ENCODE measurements at places on chromosomes 1 and 21.
A peak's percentile ranks its signal among the peaks of the same experiment; 100 is the strongest.

DNA sequence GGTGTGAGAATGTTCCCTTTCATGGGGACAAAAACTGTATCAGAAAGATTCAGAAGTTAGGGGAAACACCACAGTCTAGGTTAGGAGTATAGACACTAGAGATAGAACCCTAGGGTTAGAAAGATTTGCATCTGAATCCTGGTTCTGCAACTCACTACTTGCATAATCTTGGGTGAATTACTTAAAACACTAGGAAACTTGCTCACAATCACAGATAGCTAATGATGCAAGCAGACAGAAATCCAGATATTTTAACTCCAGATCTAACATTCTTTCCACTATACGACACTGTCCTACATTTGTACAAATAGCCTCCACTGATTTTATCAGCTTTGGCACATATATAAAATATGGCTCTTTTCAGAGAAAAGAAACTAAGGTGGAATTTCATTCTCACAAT lies 30.8 kb upstream of the GLIS1 start:
- DNase-seq, result no peak

DNA sequence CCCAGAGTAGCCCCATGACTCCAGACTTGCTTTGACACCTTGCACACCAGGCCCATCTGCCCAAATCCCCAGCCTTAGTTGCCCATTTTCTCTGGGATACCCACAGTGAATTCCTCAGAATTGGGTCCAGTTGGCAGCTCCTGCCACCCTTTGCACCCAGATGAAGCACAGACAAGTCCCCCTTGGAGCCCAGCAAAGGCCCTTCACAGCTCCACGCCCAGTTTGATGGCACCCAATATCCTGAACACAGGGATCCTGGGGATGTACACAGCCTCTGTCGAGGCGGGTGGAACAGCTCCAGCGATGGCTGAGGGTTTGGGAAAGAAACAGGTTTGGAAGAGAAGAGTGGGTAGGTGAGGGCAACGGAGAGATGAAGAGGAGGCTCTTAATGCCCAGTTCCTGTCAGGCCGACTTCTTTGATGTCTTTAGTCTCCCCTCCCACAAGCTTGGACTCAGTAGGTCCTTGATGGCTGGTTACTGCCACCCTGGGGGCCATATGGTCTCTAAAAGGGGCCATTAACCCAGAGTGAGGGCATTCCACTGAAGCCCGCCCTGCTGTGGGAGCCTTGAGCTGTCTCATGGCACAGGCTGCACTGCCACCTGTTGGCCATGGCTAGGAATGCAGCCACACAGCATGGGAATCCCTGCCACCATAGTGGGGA lies 21.7 kb downstream of the TMEM53 start:
- no peak for DNase-seq

- DNase-seq, result no peak
Measured at GRCh38 chr1:20540281-20540680, 12.1 kb upstream of the FAM43B start.

DNA sequence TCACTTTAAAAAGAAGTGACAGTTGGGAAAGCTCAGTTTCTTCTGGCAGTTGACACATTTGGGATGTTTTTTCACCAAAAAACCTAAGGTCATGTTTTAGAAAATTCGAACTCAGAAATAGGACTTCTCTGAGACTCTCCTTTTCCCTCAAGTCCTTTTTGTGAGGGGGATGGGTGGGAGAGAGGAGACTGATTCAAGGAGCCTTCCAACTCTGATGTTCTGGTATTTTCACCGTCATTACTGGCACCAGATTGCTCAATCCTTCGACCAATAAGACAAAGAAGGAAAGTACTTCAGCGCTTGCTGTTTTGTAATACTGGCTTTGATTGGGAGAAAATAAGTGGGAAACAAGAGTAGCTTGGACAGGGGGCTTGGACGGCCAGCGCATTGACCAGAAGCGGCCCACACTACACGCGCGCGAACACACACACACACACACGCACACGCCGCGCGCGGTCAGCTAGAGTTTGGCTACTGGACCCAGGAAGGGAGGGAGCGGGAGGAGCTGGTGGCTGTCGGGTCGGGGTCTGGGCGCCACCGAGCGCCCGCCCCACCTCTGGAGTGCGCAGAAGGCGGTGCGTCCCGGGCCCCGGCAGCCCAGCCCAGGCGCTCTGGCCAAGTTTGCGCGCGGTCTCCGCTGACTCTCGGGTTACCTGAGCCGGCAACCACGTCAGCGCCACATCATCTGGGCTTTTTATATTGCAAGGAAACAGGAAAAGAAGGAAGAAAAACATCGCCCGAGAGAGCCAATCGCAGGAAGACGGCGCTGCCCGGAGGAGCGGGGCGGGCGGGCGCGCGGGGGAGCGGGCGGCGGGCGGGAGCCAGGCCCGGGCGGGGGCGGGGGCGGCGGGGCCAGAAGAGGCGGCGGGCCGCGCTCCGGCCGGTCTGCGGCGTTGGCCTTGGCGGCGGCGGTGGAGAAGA lies at the start of gene KCNK1:
Gene KCNK1, plus strand, starts transcription at position 855 of the 921 bp plus-strand sequence. Its CDS starts 66 bp downstream, at position 921.
- no peak for DNase-seq

DNA sequence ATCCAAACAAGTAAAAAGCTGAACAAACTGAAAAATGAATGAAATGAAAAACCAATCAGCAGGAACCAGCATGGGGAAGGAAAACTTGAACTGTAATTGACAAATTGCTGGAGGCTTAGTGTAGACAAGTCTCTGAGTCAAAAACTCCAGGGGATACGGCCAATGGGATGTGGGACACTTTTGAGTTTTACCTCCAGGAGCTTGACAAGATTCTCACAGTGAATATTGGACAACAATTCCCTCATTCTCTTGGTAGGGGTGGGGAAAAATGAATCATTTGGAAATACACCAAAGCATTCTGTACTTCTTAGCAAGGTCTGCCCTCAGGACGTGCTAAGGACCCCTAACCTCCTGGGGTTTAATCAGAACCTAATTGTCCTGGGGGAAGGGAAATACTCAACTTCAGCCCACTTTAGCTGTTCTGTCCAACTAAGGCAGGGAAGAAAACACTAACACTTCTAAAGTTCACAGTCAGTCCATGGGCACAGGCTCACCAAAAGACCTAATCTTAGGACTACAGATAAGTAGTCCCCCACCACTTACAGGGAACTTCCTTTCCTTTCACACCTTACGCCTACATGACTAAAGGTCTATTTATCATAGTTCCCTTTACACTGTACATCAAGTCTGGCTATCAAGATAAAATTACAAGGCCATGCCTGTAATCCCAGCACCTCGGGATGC lies 60.7 kb upstream of the CDC42BPA start:
- DNase-seq, result no peak

- DNase-seq, result no peak
Measured at GRCh38 chr1:211699059-211699458, 23.6 kb upstream of the NEK2 start.

- peak; percentile 13 for DNase-seq
Measured at GRCh38 chr1:53949023-53949990, 3.2 kb downstream of the LRRC42 start.

GRCh38 chr21:28639737-28640136 lies 352.9 kb downstream of the LTN1 start:
- DNase-seq, result no peak

- no peak for DNase-seq
Measured at GRCh38 chr1:219871427-219872057, 56.8 kb downstream of the SLC30A10 start.

- DNase-seq, result no peak
Measured at GRCh38 chr1:23471473-23472075, 12.4 kb downstream of the ASAP3 start.

DNA sequence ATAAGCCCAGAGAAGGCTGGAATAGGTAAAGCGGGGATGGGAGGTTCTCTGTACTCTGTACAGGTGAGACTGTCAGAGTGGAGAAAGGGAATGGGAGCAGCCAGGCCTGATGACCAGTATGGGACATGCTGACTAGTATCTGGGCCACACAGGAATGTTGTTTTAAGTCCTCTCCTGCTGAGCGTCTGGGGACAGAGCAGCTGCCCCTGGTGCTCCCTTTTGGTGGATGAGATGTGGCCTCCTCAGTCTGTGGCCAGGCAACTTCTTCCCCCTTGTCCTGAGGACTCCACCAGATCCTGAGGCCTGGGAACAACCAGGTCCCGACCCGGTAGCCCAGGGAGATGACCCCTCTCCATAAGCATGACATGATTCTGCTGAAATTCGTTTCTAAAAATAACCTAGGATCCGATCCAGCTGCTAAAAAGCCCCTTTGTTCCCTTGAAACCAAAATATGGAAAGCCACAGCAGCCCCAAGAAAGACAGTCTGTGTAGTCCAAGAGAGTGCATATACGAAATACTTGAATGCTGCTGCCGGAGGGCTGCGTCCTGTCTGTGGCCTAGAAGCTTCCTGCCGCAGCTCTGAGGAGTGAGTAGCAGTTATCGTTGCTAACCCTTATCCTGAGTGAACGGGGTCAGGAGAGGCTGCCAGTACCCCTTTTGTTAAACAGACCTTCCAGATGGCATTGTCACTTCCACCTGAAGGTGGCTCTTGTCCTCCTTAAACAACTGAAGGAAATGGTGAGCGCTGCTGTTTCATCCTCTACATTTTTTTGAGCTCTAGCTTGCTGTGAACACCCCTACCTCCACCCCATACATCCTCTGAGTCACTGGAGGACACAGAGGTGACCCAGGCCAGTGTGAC lies 47.1 kb downstream of the ATP2B4 start:
- no peak for DNase-seq

DNA sequence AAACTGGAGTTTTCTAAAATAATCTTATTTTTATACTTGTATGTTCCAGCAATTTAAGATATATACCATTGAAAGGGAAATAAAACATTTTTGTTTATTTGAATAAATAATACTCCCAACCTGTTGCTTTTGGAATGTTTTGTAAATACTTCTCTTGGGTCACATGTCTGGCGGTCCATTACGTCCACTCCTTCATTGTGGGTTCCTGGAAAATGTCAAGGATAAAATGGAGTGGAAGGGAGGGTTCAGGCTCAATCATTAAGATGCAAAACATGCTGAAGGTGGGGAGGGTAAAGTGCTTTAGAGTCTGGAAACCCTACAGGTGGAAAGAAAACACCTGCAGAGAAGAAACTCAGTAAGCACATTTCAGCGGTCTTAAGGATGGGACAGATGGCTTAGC lies 34.2 kb upstream of the FAM3B start:
- no peak for DNase-seq

- no peak for DNase-seq
Measured at GRCh38 chr1:157234705-157235273, 96.6 kb upstream of the ETV3 start.

GRCh38 chr1:16114527-16115467 lies 41.1 kb downstream of the EPHA2 start:
- DNase-seq, result no peak

DNA sequence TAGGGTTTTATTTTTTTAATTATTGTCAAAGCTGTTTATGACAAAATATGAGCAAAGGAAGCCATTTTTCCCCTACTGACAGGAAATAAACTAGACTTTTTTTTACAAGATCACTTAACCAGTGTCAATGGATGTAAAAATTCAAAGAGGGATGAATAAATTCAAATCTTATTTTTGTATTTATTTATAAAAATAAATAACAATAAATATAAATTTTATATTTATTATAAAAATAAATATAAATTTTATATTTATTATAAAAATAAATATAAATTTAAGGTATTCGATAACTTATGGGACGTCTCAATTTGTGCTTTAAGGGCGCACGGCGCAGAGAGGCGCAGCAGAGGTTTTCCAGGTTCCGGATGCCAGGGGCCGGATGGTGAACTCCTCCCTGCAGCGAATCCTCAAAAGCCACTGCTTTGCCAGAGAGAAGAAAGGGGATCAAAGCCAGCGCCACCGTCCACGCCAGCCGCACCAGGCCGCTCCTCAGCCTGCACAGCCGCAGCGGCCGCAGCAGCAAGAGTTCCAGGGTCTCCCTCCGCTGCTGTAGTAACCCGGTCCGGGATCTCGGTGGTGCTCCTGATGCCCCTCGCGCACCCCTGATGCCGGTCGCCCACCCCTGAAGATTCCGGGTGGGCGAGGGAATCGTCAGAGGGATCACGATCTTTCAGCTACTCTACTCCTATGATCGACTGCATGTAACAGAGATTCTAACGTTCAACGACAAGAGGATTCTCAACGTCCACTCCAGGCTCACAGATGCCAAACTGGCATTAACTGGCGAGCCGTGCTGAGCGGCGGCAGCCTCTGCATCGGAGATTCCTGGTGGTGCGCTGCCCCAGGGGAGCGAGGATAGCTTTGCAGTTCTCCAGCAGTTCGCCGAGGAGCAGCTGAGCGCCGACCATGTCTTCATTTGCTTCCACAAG lies 28.5 kb upstream of the RLF start:
- DNase-seq, result no peak

DNA sequence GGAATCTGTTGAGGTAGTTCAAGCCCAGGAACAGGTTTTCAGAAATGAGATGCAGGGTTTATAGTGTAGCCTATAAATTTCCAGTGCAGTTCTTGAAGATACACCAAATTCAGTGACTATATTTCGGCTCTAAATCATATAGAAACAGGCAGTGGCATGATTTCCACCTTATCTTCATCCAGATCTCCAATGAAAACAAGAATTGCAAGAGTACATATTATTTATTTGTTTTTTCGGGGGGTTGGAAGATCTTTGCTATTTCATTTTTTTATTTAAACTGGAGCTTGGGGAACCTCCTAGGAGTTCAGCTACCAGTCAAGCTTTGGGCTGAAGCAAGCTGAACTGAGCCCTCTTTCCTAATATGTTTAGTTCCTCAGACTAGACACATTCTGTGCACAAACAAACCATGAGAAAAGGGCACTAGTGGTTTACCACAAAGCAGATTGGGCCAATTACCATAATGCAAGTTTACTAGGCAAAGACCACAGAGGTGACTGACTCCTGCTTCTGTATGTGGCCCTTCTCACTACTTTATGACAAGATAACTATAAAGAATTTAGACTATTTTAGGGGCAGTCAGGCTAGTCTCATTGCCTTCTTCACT lies 68.5 kb downstream of the RGS2 start:
- DNase-seq, result no peak

DNA sequence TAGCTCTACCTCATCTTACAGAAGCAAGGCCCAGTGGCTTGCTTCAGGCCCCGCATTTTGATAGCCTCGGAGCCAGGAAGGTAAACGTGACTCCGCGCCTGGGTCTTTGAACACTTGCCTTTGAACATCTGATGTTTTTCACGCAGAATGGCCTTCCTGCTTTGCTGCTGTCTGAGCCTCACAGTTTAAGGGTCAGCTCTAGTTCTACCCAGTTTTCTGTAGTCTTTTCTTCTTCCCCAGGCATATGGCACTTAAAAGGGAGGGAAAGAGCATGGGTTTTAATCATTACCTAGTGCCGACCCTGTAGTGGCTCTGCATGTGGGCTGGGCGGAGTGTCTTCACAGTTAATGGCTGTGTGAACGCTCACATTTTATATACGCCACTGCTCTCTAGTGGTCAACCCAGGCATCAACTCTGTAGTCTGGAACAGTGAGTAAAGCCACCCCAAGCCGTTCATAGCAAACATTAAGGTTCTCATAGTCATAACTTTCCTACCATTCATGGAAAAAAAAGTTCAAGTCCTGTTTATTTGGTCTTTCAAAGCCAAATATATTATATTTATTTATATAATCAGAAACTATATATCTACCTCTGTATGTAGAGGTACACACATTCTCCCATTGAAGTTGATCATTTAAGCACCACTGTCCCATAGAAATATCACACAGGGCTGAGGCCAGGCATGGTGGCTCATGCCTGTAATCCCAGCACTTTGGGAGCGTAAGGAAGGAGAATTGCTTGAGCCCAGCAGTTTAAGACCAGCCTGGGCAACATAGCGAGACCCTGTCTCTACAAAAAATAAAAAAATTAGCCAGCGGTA lies 78.1 kb downstream of the IER5 start:
- peak; percentile 94 for DNase-seq

- DNase-seq, result no peak
Measured at GRCh38 chr1:20588634-20589225, at the start of gene CDA. Gene CDA, plus strand, starts transcription at chr1:20589097. Its CDS starts 33 bp downstream, at chr1:20589130.
